CD4-positive, alpha-beta T cell treated with Interleukin-10 for 1 hour (primary cell): ENCODE measurements at places on chromosomes 11 and 22.

- no peak for DNase-seq
Measured at GRCh38 chr11:128660947-128661346, 32.9 kb upstream of the FLI1 start.

DNA sequence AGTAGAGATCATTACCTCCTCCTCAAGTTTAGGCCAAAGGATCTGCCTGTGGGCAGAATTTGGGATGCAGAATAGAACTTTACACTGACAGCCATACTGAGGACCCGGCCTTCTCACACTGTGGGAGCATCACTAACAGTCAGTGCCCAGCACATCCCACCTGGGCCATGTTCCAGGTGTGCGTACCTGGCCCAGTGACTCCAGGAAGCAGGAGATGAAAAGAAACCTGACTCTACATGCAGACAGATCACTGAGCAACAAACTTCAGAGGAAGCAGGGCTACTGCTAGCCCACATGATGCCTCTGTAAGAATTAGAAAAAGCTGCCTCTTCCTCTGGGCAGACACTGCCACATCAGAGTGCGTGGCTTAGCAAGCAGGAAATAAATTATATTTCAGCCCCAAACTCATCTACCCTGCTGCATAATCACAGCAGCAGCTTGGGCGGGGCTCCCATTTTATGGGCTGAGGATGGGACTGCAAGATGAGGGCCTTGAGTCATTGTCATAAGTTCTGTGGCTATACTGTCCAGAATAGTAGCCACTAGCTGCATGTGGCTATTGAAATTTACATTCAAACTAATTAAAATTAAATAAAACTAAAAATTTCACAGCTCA lies 6.0 kb upstream of the LMO2 start:
- no peak for DNase-seq

DNA sequence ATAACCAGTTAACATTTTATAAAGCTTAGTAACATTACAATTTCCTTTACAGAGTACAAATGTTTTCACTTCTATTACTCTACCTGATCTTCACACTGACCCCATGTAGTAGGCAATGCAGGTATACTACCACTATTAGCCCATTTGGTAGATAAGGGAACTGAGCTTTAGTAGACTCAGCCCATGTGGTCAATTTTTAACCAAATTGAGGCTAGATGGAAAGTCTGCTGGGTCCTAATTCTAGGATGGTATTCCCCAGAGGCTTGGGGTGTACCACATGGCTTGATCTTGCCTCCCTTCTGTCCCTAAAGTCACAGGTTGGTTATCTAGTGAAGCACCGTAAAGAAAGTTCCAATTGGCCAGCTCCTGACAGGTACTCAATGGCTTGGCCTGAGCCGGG lies 48.2 kb downstream of the NRXN2 start:
- DNase-seq, result no peak

- no peak for DNase-seq
Measured at GRCh38 chr22:23106344-23106743, 35.4 kb downstream of the RSPH14 start.

DNA sequence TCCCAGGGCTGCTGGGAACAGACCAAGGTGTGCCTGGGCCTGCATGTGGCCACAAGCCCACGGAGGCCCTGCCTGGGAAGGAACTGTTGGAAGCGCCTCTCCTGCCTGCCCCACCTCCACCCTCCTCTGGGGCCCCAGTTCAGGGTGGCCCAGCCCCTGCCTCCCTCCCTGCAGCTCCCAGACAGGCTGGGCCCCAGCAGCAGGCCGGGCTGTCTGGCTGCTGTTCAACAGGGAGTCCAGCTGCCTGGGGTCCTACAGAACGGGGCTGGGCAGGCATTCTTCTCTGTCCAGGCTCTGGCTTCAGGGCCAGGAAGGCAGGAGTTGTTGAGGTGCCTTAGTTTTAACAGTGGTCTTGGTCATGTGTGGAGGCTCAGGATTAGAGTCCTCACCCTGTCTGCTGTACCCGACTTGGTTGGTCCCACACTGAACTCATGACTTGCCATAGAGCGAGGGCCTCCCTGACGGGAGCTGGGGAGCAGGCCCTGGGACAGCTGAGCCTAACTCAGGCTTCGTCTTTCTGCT lies 11.8 kb downstream of the PRDM11 start:
- no peak for DNase-seq

- DNase-seq, result no peak
Measured at GRCh38 chr11:120142441-120143100, 4.7 kb upstream of the TRIM29 start.

DNA sequence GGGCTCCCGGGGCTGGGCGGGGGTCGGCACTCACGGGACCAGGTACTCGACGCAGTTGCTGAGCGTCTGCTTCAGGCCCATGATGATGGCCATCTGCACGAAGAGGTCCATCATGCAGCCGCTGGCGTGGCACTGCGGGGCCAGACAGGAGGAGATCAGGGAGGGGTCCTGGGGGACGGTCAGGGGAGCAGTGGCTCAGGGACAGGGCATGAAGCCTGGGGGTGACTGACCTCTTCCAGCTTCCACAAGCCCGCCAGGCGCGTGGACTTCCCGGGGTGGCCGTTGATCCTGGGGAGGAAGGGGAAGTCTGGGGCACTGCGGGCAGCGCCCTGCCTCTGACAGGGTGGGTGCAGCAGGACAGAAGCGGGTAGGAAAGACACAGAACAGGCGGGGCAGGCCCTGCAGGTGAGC lies 6.1 kb upstream of the SIGIRR start:
- DNase-seq, result no peak

GRCh38 chr11:78083021-78083420 lies 3.4 kb upstream of the NDUFC2 start:
- DNase-seq, result no peak

- DNase-seq, result no peak
Measured at GRCh38 chr11:2385156-2386151, 8.3 kb downstream of the CD81 start.

GRCh38 chr11:70547821-70548670 lies 149.7 kb downstream of the CTTN start:
- no peak for DNase-seq

- DNase-seq, result no peak
Measured at GRCh38 chr11:60860943-60861342, 5.2 kb upstream of the PTGDR2 start.

- no peak for DNase-seq
Measured at GRCh38 chr11:129190087-129190486, 2.0 kb downstream of the ARHGAP32 start.

DNA sequence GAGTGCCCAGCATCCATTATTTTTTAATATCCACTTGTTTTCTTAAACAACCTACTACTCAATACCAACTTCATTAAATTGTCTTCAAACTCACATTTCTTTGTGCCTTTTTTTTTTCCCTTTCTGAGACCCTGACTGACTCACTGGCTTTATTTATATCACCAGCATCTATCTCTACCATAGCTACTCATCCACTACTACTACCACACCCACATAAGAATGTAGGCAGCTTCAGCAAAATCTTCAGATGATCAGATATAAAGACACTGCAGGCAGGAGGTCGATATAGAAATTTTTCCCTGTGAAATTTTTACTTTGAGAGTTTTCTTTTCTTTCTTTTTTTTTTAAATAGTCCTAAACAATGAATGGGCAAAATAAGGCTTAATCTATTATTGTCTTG lies 2.2 kb downstream of the OR56B1 start:
- no peak for DNase-seq

DNA sequence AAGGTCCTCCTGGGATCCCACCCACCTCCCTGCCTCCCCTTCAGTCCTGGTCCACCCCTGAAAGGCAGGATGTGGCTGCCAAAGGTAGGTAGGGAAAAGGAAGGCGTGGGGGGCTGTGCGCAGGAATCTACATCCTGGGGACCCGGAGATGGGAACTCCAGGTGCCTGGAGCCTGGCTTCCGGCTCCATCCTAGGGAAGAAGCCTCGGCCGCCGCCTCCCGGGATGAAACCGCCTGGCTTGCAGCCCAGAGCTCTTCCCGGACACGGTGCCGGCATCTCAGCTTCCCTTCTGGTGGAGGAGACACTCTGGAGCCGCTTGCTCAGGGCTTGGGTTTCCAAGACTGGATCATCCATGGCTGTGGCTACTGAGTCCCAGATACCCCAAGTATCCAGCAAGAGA lies 33.3 kb upstream of the PDGFB start:
- no peak for DNase-seq

- no peak for DNase-seq
Measured at GRCh38 chr11:72927380-72927779, 113.2 kb downstream of the ATG16L2 start.

DNA sequence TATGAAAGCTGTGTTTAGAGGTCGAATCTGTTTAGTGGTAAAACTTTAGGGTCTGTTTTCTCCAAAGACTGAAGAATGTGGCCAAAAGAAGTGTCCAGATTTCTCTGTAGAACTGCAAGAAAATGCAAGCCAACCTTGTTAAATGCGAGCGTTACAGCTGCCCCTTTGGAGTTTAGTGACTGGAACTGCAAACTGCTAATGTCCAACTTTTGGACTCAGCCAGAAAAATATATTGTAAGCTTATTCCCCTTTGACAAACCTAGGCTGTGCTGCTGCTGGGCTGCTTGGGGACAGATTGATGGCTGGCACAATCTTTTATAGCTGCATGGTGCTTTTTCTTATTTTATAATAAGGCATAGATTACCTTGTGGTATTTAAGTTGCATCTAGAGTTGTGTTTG lies 3.9 kb downstream of the TEAD1 start:
- no peak for DNase-seq

- peak; percentile 10 for DNase-seq
Measured at GRCh38 chr11:113242767-113243397, 71.5 kb upstream of the TTC12 start.

GRCh38 chr11:134157451-134157850 lies 66.3 kb downstream of the NCAPD3 start:
- no peak for DNase-seq

GRCh38 chr11:114080219-114080618 lies 20.7 kb downstream of the ZBTB16 start:
- peak; percentile 49 for DNase-seq

DNA sequence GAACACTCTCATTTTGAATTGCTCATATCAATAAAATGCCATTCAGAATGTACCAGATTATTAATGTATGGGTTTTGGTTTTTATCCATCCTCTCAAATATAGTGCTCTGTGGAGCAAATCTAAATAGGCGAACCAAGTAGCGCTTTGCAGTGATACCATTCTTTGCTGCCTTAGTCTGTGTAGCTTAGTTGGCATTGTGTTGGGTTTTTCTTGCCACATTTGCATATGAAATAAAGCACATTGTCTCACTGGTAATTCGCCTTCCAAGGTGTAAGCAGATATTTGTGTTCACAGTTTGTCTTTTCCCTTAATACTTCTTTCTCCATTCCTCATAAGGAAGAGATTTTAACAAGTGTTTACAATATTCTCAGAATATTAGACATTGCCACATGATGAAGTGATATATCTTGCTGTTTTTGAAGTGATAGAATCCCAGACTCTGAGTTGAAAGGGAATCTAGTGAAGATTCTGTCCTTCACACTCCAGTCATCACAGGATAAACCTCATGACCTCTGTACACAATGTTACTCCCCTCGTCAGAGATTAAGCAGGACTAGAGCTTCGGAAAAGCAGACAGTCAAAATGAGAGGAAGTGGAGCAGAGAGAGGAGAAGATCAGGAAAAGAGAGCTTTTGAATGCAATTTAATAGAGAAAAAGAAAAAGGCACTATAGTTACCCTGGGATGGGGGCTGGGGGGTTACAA lies 16.5 kb downstream of the C11orf91 start:
- DNase-seq, result no peak

GRCh38 chr11:92225125-92225567 lies 528 bp downstream of the FAT3 start:
- no peak for DNase-seq

DNA sequence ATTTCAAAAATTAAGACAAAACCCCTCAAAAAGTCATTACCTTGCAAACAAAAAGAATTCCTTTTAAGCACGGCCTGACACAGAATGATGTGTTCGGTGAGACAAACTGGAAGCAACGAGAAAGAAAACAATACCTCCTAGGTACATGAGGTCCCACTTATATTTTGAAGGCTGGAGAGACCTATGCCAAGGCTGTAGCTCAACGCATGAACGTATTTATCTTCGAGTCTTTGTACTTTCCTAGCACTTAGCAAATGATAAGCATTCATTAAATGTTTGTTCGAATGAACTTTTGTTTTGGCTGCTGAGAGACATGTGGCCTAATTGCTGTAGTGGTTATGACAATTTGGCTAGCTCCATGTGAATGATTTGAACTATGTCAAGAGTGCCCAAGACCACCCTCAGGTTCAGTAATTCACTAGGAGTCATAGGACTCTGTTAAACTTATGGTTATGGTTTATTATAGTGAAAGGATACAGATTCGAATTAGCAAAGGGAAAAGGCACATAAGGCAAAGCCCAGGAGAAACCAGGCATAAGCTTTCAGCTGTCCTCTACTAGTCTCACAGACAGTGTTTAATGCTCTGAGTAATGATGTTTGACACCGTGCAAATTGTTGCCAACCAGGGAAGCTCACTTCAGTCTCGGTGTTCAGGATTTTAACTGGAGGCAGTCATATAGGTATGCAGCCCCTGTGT lies 26.0 kb upstream of the HORMAD2 start:
- no peak for DNase-seq

DNA sequence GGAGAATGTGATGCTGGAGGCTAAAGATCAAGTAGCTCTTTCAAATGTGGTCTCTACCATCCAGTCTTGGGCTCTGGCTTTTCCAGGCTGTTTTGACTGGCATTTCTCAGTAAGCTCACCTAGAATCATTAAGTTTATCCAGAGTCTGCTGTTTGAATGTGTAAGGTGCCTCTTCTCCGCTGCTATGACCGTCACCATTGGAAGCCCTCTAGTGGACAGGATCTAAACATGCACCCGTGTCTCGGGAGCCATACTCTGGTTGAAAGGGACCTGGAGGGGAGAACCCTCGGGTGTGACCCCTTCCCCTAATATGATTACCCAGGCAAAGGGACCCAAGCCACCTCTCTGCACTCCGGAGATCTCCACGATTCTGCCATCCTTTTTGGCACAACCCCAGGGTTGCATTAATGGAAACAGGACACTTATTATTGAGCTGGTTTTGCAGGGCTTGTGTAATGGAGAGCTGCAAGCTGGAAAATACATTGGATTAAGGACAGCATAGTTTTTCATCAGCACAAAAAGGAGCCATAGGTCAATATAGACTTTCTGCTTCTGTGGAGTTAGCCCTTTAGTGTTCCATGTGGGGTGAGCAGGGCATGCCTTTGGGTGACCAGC lies 191.0 kb upstream of the LARGE1 start:
- DNase-seq, result peak; percentile 2

DNA sequence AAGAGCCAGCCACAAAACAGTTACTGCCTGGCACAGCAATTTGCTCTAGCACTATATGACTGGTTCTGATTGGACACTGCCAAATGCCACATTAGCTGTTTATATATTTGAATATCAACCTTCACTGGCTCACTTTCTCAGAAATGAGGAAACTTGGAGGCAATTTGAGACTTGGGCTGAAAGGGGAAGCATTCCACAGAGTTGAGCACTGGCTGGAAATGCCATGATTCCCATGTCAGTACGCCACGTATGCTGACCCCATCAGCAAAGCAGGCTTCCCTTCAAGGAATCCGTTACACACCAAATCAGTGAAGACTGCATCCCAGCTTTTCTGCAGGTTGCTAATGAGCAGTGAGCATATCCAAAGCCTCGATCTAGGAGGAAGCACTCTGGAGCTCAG lies 34.7 kb downstream of the GALNT18 start:
- no peak for DNase-seq
